ENCODE measurements at places on chromosomes 3 and 15.
A peak's percentile ranks its signal among the peaks of the same experiment; 100 is the strongest.

DNA sequence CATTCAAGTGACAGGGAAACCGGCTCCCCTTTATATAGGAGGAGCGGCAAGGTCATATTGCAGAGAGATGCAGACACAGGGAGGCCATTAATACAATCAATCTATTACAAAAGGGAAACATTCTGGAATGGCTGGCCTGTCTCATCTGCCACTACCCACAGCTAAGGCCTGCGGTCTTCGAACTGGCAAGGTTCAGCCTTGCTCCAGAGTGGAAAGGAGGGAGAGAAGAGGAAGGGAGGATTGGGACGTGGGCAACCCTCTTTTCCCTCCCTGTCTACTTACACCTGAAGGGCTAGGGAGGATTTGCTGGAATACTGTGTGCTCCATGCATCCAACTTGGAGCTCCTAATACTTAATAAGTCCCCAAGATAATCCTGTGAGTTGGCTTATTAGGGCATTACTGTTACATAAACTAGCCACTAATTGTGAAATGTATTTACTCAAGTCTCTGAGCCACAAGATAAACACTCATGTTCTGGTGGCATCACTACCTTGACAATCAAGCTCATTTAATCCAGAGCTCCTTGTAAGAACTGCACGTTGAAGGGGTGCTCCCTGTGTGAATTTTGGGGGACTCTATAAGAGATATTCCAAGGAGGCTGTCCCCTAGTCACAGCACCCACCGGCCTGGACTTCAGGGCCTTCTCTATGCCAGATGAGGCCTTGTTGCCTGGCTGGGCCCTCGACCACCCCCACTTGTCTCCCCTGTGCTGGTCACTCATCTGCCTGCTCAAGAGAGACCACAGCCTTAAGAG, 19.7 kb upstream of the CCDC174 start:
- DNase-seq, result no peak

GRCh38 chr3:181464033-181464694, 247.6 kb upstream of the SOX2 start:
- DNase-seq, result no peak

DNA sequence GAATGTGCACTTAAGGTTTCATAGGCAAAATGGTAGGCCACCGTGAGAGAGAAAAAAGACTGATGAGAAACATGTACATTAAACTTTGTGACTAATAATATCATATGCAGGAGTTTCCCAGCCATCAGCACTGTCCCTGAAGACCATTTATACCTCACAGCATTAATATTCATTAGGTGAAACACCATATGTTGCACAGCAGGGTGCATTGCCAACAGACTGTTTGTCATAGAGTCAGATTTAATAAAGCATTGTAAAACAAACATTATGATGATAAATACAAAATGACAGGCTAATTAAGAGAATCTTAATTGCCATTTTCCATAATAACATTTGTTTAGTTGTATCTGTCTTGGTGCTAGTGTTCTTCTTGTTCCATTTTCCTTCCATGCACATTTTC, 578.3 kb downstream of the EPHA3 start:
- DNase-seq, result no peak

DNA sequence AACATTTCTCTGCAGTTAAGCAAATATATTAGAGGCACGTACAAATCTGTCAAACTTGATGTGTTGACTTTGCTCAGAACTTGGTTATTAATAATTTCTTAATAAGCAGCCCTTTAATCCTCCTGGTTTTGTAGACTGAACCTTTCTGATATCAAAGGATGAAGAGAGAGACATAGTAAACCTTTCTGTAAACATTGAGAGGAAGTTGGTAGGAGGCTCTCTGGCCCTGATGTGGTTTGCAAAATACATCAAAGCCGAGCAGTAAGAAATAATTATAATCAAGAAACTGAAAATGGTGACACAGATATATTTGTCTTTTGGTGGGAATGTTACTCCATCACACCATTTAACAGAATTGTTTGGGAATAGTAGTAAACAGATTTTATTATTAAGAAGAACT, 111.9 kb downstream of the OXSM start:
- no peak for DNase-seq

GRCh38 chr15:98241032-98241554, 280.6 kb downstream of the ARRDC4 start:
- DNase-seq, result no peak

DNA sequence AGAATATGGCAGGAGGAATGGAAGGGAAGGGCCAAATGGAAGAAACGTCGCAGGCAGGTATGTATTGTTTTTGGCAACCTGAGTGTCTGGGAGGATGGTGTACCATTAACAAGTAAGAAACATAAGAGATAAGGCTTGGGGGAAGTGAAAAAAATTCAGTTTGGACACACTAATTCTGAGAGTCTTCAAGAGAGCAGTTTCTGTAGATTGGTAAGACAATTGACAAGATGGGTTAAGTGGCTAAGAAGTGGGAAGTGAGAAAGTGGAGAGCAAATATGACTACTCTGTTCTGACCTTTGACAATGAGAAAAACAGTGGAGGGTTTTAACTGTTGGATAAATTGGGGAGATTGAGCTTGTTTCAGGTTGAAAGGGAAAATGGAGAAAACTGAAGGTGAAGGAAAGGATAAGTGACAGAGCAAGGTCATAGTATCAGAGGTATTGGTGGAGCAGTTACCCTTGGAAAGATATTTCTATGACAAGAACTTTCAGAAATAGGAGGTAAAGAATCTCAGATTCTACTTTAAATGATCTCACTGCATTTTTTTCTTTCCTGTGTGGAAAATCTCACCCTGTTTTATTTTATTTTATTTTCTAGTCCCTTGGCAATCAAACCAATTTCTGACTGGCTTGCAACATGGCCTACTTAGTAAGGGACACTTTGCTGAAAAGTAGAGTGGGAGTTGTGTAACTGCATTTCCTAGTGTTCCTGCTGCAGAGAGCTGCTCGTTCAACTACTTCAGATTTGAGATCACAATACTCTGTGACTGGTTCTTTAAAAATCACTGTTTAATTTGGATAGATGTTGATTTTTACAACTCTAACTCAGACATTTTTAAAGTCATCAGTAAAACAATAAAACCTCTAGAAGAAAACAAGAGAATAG, 23.1 kb upstream of the GABPB1 start:
- no peak for DNase-seq

DNA sequence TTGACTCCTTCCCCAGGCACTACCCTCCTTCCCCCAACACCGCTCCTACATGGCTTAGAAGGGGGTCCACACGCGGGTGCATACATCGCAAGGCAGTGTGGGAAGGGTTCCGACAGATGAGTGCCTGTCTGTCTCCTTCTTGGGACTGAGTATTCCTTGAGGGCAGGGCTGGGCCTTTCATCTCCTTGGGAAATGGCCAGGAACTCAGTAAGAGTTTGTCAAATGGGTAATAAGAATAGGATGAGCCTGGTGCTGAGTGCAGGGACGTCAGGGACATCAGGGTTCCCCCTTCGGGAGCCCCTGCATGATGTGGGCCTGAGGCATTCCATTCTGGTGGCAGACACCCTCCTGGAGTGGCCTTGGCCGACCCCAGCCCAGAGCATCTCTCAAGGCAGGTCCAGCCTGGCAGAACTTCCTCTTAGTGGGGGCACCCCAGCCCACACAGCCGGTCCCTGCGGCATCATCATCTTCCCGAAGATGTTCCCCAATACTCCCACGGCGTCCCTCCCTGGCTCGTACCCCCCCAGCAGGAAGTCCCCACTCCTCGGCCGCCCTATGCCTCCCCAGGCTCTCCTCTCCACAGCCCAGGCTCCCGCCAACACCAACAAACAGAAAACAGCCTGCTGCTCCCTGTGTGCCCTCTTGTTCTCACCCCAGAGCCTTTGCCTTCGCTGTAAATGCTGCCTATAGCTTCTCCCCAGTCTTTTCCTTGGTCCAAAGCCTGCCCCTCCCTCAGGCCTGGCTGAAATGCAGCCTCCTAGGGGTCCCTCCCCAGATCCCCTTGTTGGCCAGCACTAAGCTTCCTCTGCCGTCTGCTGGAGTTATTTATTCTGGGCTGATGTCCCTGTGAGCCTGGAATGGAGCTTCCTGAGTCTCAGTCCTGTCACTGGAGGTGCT, 67.5 kb upstream of the LCTL start:
- no peak for DNase-seq

GRCh38 chr3:44885618-44886017, 11.2 kb downstream of the TGM4 start:
- DNase-seq, result no peak

- DNase-seq, result no peak
Observed at GRCh38 chr3:187015903-187016638, 85.7 kb downstream of the ST6GAL1 start.

- DNase-seq, result no peak
Observed at GRCh38 chr3:33652736-33653135, 65.3 kb downstream of the CLASP2 start.

DNA sequence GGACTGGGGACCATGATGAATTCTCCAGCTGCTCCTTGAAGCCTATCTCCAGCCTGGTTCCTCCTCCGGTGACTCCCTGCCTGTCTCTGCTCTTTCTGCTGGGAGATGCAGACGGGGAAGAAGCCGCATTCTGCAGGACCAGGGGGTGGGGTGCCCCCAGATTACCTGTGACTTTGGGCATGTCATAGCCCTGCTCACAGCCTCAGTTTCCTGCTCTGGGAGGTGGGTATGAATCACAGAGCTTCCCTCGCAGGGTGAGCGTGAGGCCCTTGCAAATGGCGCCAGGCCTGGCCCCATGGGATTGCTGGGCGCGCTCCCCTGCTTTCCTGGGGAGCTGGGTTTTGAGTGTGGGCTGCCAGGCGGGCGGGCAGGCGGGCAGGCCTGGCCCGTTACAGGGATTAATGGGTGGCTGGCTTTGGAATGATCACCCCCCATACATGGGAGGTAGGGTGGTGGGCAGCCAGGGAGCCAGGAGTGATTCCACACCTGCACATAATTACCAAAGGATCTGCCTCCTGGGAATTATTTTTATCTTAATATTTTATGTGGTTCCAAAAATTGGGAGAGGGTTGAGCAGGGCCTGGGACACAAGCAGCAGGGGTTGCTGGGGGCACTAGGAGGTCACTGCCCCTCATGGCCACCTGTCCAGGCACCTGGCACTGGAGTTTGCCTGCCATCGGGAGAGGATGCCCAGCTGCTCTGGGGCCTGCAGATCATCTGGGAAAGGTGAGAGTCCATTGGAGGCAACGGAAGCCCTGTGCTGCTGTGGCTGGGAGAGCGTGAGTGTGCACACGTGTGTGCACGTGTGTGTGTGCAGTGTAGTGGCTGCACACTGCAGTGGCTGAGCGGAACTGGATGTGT, 106.8 kb downstream of the WNT7A start:
- no peak for DNase-seq

DNA sequence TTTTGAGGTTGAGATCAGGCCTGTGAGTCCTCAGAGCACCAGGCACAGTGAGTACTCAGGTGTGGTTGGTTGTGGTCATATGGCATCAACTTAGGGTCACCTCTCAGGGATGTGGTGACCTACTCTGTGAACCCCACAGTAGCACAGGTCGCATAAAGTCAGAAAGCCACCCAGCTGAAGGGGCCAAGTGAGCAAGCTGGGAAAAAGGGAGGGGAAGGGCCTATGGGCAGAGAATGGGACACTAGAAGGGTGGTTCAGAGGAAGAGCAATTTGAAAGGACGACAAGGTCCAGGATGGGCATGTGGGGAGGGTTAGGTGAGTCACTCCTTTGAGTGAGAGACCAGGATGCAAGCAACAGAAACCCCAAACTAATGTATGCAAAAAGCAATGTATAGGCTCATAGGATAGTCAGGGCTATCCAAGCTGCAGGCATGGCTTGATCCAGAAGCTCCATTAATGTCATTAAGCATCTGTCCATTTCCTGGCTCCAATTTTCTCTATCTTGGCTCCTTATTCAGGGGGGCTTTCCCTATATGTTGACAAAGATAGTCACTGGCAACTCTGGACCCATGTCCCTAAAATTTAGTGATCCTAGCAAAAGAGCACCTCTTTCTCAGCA, 33.5 kb downstream of the HMCES start:
- DNase-seq, result no peak

DNA sequence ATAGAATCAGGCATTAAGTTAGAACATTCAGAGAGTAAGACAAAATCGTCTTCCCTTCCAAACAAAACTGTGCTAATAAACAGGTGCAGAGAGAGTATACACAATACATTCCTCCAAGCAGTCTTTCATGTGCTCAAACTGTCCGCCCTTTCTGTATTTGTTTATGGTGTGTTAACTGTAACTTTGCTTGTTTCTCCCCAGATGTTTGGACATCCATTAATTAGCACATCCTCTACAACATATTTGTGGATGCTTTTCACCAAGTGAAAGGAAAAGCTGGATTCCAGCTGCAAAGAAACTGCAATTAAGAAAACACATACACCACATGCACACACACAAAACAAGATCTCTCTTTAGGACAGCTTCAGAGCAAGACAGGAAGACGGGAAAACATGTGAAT, 912.6 kb downstream of the NTRK3 start:
- DNase-seq, result no peak

DNA sequence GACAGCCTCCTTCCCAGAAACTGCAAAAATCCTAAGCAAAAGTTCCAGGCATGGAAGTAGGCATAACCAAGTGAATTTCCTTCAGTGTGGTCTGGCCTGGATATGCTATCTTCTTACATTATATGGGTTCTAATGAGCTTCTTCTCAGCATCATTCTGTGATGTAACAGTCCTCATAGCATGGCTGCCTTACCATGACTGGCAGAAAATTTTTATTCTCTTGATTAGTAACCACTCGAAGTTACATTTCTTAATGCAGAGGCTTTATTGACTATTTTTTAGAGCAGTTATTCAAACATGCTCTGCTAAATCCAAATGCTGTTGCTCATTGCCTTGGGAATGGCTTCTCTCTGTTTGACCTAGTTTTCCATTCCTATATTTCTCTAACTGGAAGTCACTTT, 21.1 kb upstream of the CPNE4 start:
- no peak for DNase-seq

- no peak for DNase-seq
Observed at GRCh38 chr3:124730941-124731297, 667 bp downstream of the UMPS start.

DNA sequence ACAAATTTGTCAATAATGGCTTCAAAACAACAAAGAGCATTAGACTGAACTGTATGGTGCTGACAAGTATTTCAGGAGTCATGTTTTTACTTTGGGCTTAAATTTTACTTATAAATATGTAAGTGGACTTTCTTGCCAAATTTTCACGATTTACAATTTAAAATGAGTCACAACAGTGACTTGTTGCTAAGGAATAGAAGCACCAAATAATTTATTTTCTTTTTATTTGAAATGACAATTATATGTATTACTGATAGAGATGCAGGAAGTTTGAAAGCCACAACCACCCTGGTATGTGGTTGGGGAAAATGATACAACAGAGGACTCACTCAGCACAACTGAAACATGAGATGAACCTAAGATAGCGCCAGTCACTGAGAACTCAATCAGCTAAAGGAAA, 90.3 kb downstream of the FMN1 start:
- no peak for DNase-seq

DNA sequence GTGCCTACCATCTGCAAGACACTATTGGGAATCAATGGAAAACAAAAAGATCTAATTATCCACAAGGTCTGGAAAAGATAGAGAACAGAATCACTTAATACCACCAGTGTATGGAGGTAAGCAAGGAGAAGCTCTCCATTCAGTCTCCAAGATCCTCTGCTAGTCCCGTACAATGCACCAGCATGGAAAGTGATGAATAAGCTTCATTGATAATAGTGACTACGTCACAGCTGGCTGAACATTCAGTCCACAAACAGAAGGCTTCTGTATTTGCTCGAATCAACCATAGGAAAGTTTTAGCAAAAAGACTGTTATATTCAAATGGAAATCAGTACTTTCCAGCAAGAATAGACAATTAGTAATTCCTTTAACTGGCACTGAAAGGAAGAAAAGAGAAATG, 42.9 kb downstream of the IGSF11 start:
- DNase-seq, result no peak

- DNase-seq, result no peak
Observed at GRCh38 chr15:52984507-52984906, 194.4 kb upstream of the ONECUT1 start.

- peak; percentile 41 for DNase-seq
Observed at GRCh38 chr15:93235926-93236780, 147.1 kb upstream of the RGMA start.

Data from left ventricle myocardium superior (tissue), 1 donor.